Fibroblast of skin of left biceps (primary cell): ENCODE measurements at places on chromosomes 2 and 18.

GRCh38 chr2:222336931-222337330 is 38.1 kb upstream of the PAX3 start:
- DNase-seq = no peak

GRCh38 chr2:45000341-45000901 is 8.8 kb downstream of the SIX2 start:
- no peak for DNase-seq

DNA sequence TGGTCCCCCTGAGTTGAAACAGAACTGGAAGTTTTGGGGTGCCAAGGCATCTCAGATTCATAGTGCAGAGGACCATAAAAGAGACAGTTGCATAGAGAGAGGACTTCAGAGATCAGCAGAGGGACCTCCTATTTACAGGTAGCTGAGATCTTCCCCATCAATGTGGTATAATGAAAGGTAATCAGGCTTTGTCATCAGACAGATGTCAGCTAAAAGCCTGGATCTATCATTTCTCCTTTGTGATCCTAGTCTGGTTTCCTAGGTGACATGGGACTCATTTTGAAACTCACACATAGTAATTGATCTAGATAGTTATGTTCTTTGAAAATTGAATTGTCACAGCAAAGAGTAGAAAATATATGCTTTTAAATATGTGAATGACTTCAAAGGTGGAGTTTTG is 443.5 kb upstream of the MAP2 start:
- DNase-seq = no peak

- DNase-seq = no peak
Measured at GRCh38 chr2:143758629-143759330, 629.6 kb downstream of the ARHGAP15 start.

DNA sequence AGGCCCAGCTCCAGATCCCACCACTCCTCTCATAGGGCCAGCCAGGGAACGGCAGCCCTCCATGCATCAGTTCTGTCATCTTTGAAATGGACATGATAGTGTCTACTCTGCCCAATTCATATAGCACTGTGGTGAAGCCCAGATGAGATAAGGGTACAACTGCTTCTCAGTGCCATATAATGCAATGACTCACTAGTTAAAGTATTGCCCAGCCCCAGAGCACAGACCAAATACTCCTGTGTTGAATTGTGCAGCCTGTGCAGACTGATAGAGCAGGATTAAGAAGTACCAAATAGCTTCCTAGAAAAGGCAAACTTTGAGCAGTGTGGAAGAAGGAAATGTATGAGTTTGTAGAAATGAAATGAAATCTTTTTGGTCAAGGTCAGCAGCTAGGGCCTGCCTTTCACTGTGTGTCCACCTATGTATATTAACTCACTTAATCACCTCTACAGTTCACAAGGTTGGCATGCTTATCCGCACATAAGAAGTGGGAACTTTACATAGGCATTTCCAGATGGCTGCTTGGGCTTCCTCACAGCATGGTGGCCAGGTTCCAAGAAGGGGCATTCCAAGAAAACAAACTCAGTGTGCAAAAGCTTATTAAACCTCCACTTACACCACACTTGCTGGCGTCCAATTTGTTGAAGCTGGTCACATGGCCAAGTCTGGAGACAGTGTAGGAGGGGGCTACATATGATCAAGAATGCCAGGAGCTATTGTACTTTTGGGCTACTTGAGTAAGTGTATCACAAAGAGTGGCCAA is 102.8 kb upstream of the COPS8 start:
- no peak for DNase-seq

DNA sequence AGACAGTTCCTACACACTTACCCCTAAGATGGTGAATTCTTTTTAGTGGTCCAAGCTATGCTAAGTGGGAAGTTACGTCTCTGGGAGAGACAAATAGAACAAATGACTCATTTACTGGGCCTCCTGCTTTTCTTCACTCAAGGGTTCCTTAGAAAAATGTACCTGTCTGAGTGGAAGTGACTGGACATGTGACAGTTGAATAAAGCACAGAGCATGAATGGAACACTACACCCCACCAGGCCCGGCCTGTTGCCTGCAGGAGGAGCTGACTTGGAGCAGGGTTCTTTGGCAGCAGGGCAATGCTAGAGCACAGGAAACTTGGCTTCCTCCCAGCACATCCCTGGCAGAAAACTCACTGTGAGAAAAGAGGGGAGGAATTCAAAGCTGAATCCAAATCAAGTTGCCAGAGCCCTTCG is 451.0 kb upstream of the SETBP1 start:
- DNase-seq = no peak

DNA sequence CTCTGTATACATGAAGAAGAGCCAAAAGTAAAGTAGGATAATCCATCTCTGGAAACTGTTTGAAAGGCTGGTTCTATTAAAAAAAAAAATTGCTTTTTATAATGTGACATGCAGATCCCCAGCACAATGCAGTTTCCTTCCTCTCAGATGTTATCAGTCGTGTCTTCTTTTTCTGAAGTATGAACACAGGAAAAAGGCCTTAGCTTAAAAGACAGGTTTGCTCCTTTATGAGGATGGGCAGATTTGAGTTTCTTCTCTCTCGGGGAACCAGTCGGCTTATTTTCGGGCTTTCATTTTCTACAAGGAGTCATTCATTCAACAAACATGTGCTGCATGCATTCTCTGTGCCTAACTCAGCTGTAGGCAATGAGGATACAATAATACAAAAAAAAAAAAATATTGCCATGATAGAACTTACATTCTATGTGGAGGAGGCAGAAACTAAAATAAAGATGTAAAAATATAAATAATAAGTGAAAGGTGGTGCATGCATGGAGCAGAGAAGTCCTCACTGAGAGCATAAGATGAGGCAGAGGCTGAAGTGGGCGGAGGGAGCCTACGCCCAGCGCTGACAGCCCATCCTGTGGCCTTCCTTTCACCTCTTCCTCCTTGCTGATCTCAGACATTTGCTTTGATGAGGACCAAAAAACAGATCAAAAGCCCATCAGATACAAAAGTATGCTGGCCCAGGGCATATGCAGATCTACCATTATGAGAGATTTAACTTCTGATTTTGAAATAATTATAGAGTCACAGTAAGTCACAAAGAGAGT is at the start of gene CD226:
Gene CD226 (minus strand): TSS at position 513 of the 773 bp plus-strand sequence. CDS start 467 bp downstream, at position 46.
- no peak for DNase-seq

DNA sequence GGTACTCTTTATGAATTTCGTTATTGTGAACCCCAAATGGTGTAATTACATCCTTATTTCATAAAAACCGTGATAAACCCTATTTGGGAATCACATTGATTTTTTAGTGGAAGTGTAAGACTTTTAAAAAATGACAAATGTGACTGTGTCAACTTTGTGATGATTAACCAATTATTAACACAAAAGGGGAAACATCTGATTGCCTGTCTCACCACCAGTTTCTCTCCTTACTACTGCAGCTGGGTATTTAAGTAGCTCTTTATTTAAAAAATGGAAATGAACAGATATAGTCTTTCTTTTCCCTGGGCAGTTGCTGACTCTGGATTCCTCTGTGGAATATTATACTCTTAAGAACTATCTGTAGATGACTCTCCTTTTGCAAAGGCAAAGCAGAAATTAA is 11.6 kb upstream of the RPE start:
- no peak for DNase-seq

- peak; percentile 92 for DNase-seq
Measured at GRCh38 chr2:144519934-144520731, at the start of gene ZEB2. ZEB2 (minus strand) TSS chr2:144520119; CDS start chr2:144517350, 2,769 bp downstream.

DNA sequence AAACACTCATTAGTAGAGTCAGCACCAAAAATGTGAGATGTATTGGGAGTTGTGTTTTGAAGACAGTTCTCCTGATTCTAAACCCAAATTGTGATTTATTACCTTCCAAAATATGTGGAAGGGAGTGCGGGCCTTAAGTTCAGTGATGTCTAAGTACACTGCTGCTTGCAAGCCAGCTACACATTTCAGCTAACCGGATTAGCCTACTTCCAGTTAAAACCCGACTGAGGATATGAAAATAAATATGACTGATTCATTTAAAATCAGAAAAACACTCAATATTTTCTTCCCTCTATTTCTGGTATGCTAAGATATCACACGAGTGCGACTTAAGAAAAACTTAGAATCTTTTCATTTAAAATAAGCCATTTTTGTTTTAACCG is 907 bp downstream of the FHL2 start:
- DNase-seq = no peak

GRCh38 chr18:657311-658000 is at the start of gene TYMS:
TYMS (plus strand) TSS chr18:657653; CDS start chr18:657743, 90 bp downstream.
- no peak for DNase-seq

DNA sequence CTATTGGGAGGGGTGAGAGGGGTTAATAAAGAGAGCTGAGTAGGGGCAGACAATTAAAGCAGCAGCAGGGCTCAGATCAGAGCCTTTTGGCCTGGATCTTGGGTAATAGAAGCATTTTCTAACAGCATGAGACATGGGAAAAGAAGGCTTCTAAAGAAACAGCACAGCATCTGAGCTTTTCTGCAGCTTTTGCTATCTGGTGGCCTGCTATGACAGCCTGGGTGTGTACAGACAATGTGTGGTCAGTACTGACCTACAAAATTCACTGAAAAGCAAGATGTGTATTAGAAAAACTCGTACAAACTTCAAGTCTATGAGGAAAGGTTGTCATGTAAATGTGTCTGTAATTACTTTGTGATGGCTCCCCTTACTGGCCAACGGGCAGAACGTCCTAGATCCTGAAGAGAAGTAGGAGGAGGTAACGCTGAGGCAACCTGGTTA is 95.6 kb downstream of the GALNT3 start:
- DNase-seq = no peak

GRCh38 chr2:171316755-171317337 is 116.9 kb downstream of the METTL8 start:
- DNase-seq = no peak

GRCh38 chr2:19435815-19436214 is 77.4 kb upstream of the OSR1 start:
- DNase-seq = peak; percentile 51

DNA sequence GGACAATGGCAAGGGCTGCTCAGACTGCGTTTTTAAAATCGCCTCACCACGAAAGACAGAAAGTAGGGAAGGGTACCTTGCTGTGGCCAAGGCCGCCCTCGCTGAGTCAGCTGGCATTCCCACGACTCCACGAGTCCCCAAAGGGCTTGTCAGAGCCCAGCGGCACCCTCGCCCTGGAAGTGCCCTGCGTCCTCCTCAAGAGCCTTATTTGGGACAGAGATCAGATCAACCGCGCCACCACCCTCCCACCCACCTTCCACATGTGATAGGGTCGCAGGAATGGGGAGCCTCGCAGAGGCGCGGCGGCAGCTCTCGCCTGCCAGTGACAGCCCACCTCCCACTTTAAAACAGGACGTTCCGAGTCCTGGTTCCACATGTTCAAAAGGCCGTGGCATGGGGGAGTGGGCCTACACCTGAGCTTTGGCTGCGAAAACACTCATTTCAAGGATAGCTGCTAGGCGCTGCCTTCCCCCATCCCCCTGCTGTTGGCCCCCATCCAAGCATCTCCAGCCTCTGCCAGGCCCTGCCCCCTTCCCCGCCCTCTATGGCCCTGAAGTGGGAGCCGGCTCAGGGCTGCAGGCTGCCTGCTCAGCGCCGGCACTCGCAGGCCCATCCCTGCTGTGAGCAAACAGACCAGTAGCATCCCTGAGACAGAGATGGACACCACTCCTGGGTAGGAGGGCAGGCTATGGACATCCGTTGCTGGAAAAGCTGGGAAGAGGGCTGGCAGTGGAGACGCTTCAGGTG is 38.1 kb upstream of the ARHGEF4 start:
- no peak for DNase-seq

GRCh38 chr2:22832196-22832595 is 552.8 kb upstream of the KLHL29 start:
- DNase-seq = no peak

- no peak for DNase-seq
Measured at GRCh38 chr18:55996717-55997116, 408.7 kb upstream of the TCF4 start.

GRCh38 chr2:101823347-101823791 is 125.9 kb downstream of the MAP4K4 start:
- no peak for DNase-seq
